ENCODE measurements at places on chromosomes 6 and 20. TPM values are rescaled to one million over a fixed set of nuclear protein-coding genes. Genes with fewer than 3 reads are reported as not detected.

- no peak overlapping the region for H3K4me3 ChIP-seq
- H3K36me3 ChIP-seq: no peaks in the 10 kb centered on the region
- no peak for DNase-seq
These were observed 101.4 kb downstream of the PERP start for GRCh38 chr6:138005846-138006245.

Gene PAK5
- 1.4 TPM for total RNA-seq

Gene GABRR2
- 0.14 TPM for total RNA-seq

Gene FHL5
- total RNA-seq: 4.9 TPM

- peaks cover 3% of the 10 kb centered on the region for H3K4me1 ChIP-seq
- no peaks in the 10 kb centered on the region for H3K36me3 ChIP-seq
- H3K27ac ChIP-seq: no peak overlapping the region
- H3K27me3 ChIP-seq: no peaks in the 10 kb centered on the region
- no peak overlapping the region for H3K4me3 ChIP-seq
- DNase-seq: no peak
These were observed 107.7 kb downstream of the AGPAT4 start for GRCh38 chr6:161166176-161166575.

GRCh38 chr6:112321941-112322424 lies 25.1 kb upstream of the RFPL4B start:
- H3K27me3 ChIP-seq: no peaks in the 10 kb centered on the region
- DNase-seq: no peak
- no peaks in the 10 kb centered on the region for H3K4me1 ChIP-seq
- H3K36me3 ChIP-seq: no peaks in the 10 kb centered on the region
- no peak overlapping the region for H3K27ac ChIP-seq
- no peak overlapping the region for H3K4me3 ChIP-seq

GRCh38 chr20:38844963-38845362 lies 39.5 kb downstream of the PPP1R16B start:
- H3K27ac ChIP-seq: no peak overlapping the region
- H3K36me3 ChIP-seq: no peaks in the 10 kb centered on the region
- no peaks in the 10 kb centered on the region for H3K4me1 ChIP-seq
- no peak for DNase-seq

- no peaks in the 10 kb centered on the region for H3K27me3 ChIP-seq
- no peaks in the 10 kb centered on the region for H3K36me3 ChIP-seq
These were observed 9.4 kb upstream of the NCOA7 start for GRCh38 chr6:125781314-125781868.

- H3K36me3 ChIP-seq: no peaks in the 10 kb centered on the region
- H3K4me3 ChIP-seq: no peak overlapping the region
These were observed 45.7 kb upstream of the RPS6KA2 start for GRCh38 chr6:166672624-166673206.

Gene RAB44
- total RNA-seq: 0.45 TPM

- H3K27me3 ChIP-seq: no peaks in the 10 kb centered on the region
- no peak for DNase-seq
- no peak overlapping the region for H3K27ac ChIP-seq
These were observed 96.9 kb upstream of the SLC24A3 start for GRCh38 chr20:19115581-19115980.

Gene CCN5
- 64.3 TPM for total RNA-seq

DNA sequence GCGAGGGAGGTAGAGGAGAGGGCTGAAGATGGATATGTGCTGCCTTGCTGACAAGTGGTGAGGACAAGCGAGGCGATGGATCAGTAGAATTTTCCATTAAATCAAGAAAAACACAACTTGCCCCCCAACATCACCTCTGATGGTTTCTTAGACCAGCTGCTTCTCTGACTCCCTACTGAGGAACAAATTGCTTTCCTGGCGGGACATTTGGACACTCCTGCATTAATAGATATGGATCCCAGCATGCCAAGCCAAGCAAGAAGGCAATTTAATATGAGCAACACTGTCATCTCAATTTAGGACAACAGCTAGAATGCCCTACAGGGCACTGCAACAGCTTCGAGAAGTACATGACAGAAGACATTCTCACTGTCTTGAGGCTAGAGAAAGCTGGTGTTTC lies 248.4 kb upstream of the AGPAT4 start:
- H3K4me1 ChIP-seq: no peaks in the 10 kb centered on the region
- no peak overlapping the region for H3K27ac ChIP-seq
- H3K27me3 ChIP-seq: no peaks in the 10 kb centered on the region
- DNase-seq: no peak
- no peaks in the 10 kb centered on the region for H3K36me3 ChIP-seq

DNA sequence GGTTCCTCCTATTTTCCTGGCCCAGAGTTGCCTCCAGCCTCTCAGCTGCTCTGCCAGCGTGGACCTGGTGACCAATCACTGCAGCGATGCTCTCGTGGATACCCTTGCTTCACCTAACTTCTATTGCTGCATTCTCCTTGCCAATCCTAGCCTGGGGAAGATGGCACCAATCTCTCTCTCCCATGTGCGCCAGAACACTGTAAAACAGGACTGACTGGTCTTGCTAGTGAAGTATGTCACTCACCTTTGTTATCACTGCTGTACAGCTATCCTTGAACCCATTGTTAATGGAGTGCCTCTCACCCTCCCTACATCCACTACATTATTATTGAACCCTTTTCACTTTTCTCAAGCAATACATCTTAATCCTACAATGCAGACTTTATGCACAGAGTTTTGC lies 80.1 kb downstream of the LYRM4 start:
- DNase-seq: no peak
- H3K36me3 ChIP-seq: no peaks in the 10 kb centered on the region
- H3K4me1 ChIP-seq: no peaks in the 10 kb centered on the region
- no peak overlapping the region for H3K27ac ChIP-seq

DNA sequence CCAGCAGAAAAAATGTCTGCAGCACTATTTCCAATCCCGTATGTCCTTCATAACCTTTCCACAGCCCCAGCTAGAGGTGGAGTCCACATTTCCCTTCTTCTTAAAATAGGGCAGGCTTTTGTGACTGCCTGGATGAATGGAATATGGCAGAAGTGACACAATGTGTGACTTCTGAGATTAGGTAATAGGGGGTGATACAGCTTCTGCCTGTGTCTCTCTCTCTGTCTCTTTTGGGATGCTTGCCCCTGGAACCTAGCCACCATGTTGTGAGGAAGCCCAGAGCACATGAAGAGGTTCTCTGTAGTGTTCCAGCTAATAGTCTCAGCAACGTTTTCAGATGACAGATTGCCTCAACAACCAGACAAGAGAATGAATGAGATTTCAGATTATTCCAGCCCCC lies 51.4 kb downstream of the CLIC5 start:
- no peak for DNase-seq
- H3K27ac ChIP-seq: no peak overlapping the region
- H3K36me3 ChIP-seq: no peaks in the 10 kb centered on the region
- H3K4me3 ChIP-seq: no peak overlapping the region
- no peaks in the 10 kb centered on the region for H3K27me3 ChIP-seq
- no peaks in the 10 kb centered on the region for H3K4me1 ChIP-seq

- no peak overlapping the region for H3K27ac ChIP-seq
- peaks cover 9% of the 10 kb centered on the region for H3K27me3 ChIP-seq
- no peaks in the 10 kb centered on the region for H3K36me3 ChIP-seq
- no peak overlapping the region for H3K4me3 ChIP-seq
These were observed 12.7 kb downstream of the NKX2-2 start for GRCh38 chr20:21501184-21501583.

DNA sequence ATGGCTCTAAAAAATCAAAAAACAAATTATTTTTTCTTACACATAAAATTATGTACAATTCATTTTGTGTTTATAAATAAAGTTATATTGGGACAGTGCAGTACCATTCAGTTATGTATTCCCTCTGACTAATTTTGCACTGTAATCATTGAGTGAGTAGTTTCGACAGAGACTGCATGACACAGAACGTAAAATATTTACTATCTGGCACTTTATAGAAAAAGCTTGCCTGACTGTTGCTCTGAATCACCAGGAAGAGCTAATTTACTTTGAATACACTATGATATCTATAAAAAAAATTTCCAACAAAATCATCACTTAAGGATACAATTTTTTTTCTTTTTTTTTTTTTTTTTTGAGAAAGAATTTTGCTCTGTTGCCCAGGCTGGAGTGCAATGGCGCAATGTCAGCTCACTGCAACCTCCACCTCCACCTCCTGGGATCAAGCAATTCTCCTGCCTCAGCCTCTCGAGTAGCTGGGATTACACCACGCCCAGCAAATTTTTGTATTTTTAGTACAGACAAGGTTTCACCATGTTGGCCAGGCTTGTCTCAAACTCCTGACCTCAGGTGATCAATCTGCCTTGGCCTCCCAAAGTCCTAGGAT lies 11.0 kb upstream of the KHDC1L start:
- H3K36me3 ChIP-seq: no peaks in the 10 kb centered on the region
- no peaks in the 10 kb centered on the region for H3K27me3 ChIP-seq
- H3K4me3 ChIP-seq: no peak overlapping the region
- H3K27ac ChIP-seq: no peak overlapping the region
- no peak for DNase-seq
- no peaks in the 10 kb centered on the region for H3K4me1 ChIP-seq

Gene FRK
- total RNA-seq: 3.2 TPM

DNA sequence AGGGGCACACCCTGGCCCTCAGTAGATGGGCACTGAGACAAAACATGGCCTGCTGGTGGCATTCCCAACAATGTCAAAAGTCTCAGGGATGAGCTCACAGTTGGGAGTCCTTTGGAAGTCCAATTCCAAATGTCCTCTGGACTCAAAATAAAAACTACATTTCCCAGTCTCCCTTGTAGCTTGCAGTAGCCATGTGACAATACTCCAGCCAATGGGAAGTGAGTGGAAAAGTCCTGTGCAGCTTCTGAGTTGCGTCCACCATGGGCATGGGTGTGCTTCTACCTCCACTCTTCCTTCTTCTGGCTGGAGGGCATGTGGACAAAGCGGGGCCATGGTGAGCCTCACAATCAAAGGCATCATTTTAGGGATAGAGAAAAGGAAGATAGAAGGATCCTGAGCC lies 5.8 kb upstream of the ADAM33 start:
- no peak overlapping the region for H3K4me3 ChIP-seq
- H3K36me3 ChIP-seq: no peaks in the 10 kb centered on the region
- H3K27me3 ChIP-seq: no peaks in the 10 kb centered on the region
- peaks cover 5% of the 10 kb centered on the region for H3K4me1 ChIP-seq

DNA sequence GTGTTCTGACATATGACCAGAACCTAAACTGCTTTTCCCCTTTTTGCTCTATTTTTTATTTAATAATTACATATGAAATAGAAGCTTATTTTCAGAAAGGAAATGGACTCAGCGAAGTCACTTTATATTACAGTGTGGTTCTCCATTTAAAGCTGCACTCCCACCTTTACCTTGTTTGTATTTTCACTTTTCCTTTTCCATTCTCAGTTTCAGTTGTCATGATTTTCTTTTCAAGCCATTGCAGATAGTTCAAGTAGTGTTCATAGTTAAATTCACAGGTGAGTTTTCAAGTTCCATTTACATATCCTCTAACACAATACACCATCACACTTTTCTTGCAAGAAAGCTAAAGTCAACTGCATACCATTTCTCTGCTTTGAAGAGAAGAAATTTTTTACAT lies 400.2 kb downstream of the HACE1 start:
- no peak for DNase-seq
- no peaks in the 10 kb centered on the region for H3K36me3 ChIP-seq
- H3K27ac ChIP-seq: no peak overlapping the region
- H3K4me1 ChIP-seq: no peaks in the 10 kb centered on the region
- H3K4me3 ChIP-seq: no peak overlapping the region

DNA sequence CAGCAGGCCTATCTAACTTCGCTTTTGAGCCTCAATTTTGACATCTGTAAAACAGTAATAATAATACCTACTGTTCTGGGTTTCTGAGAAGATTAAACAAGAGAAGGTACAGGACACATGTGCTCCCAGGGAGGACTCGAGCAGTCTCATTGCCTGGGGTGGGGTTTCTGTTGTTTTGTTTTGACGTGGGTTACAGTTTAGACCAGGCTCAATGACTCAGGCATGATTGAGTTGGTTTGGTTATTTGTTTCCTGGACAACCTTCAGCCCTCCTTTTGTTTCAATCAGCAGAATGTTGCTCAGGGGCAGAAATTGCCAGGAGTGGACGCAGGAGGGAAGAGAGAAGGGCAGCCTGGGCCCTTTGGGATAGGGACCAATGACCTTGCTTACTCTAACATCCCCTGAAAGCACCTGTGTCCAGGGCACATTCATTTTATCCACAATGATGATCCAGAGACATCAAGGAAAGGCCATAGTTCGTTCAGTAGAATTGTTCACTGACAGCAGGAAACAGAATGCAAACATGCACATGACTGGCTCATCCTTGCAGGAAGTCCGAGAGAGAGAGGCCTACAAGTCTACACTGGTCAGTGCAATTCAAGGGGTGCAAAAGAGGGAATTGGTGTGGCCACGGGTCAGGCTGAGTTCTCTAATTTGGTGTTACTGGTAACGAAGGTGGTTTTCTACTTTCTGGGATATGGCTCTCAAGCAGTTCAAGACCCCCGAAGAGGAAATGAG lies 74.5 kb upstream of the MRPS10 start:
- no peak for DNase-seq
- no peak overlapping the region for H3K4me3 ChIP-seq
- H3K27me3 ChIP-seq: no peaks in the 10 kb centered on the region
- no peaks in the 10 kb centered on the region for H3K4me1 ChIP-seq
- no peaks in the 10 kb centered on the region for H3K36me3 ChIP-seq

DNA sequence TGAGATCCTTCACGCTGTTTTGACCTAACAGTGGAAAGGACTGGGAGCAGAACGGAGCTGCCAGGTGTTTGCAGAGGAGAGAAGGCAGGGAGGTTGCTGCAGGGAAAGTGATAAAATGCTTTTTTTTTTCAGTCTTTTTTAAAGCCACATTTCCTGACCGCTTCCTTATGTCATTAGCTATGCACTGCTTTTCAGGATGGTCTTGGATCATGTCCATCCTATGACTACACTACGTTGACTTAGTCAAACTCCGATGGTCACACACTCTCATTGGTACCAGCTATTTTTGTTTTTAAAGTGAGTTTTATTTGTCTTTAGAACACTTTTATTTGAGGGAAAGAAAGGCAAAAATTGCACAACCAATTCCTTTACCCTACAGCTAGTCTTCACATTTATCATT lies 89.2 kb upstream of the EXOC2 start:
- no peak overlapping the region for H3K4me3 ChIP-seq
- H3K36me3 ChIP-seq: no peaks in the 10 kb centered on the region
- no peaks in the 10 kb centered on the region for H3K4me1 ChIP-seq
- no peak for DNase-seq
- H3K27ac ChIP-seq: no peak overlapping the region

- peak; percentile 75 for DNase-seq
- no peak overlapping the region for H3K27ac ChIP-seq
- no peaks in the 10 kb centered on the region for H3K27me3 ChIP-seq
- no peak overlapping the region for H3K4me3 ChIP-seq
These were observed 11.5 kb upstream of the MEP1A start for GRCh38 chr6:46781478-46782378.

DNA sequence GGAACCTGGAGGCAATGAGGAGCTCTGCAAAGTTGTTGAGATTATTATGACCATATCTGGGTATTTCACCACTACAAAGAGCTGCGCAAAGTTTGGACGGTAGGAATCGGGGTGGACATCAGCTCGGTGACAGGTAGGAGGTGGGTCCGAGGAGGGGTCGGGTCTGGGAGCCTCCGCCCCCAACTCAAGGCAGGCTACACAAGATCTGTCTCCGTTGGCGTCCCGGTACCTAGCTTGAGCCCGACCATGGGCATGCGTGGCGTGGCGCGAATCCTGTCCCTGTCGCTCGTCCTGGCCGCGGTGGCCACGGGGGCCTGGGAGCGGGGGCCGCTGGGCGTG lies 40.2 kb upstream of the ZNFX1 start:
- no peaks in the 10 kb centered on the region for H3K36me3 ChIP-seq
- DNase-seq: no peak
- H3K27ac ChIP-seq: no peak overlapping the region
- no peaks in the 10 kb centered on the region for H3K27me3 ChIP-seq

GRCh38 chr20:56378386-56378785 lies 13.6 kb downstream of the AURKA start:
- no peak for DNase-seq
- H3K27me3 ChIP-seq: no peaks in the 10 kb centered on the region
- no peak overlapping the region for H3K4me3 ChIP-seq
- no peaks in the 10 kb centered on the region for H3K4me1 ChIP-seq

Gene TMEM217
- 0.50 TPM for total RNA-seq

Gene CUL7
- 18.6 TPM for total RNA-seq

Gene TMEM74B
- 3.6 TPM for total RNA-seq
